Activated CD8-positive, alpha-beta memory T cell treated with anti-CD3 and anti-CD28 coated beads, Interleukin-2, amount 10 ng/mL, durations not matched to agents 7 days and 5 days (primary cell): ENCODE measurements at places on chromosomes 16 and 17. TPM values are rescaled to one million over a fixed set of nuclear protein-coding genes. Genes with fewer than 3 reads are reported as not detected.

- no peaks in the 10 kb centered on the region for H3K27me3 ChIP-seq
- DNase-seq = no peak
- peaks cover 33% of the 10 kb centered on the region for H3K4me1 ChIP-seq
- peaks cover 35% of the 10 kb centered on the region for H3K36me3 ChIP-seq
Measured at GRCh38 chr17:16447676-16448075, 32.3 kb downstream of the TRPV2 start.

DNA sequence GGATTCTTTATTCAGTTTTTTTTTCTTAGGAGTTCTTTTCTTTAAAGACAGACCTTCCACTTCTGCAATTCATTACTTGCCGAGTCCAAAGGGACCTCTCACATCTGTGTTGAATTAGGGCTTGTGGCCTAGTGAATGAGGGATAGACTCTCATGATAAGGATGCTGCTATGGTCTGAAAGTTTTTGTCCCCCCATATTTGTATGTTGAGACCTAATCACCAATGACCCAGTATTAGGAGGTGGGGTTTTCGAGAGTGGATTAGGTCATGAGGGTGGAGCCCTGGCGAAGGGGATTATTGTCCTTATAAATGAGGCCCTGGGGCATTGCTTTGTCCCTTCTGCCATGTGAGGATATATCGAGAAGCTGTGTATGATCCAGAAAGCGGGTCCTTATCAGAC lies 9.5 kb downstream of the KRT12 start:
- no peak overlapping the region for H3K27ac ChIP-seq
- no peaks in the 10 kb centered on the region for H3K36me3 ChIP-seq

DNA sequence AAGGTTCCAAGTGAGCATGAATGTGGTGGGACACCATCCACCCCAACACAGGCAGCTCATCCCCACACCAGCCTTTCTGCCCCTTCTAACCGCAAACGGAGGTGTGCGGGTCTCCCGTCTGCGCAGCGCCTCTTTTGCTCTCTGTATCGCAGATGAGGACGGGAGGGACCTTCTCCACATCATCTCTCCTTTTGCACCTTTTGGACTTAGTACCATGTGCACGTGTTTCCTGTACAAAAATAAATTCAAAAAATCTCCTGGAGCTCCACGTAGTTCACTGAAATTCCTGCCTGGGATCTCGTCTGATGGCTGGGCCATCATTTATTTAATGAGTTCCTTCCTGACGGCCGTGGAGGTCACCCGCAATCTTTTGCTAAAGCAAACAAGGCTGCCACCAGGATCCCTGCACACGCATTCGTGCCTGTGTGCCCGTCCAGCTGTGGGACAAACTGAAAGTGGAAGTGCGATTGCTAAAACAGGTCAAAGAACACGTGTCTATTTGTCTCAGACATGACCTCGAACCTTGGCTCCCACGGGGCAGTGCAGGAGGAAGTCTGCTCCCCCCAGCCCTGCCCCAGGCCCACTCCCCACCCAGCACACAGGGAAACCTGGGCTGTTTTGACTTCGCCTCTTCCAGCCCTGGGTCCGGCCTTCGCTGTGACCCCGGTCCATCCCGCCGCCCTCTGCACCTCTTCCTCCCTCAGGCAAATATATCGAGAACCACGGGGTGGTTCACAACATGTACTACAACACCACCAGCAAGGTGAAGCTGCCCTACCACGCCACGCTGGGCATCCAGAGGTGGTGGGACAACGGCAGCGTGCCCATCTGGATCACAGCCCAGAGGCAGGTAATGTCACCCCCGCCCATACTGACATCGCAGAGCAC lies 2.3 kb downstream of the ENPP7 start:
- no peaks in the 10 kb centered on the region for H3K36me3 ChIP-seq
- peak overlapping the region; percentile 70 for H3K4me3 ChIP-seq
- H3K27me3 ChIP-seq = no peaks in the 10 kb centered on the region
- DNase-seq = peak; percentile 57

- peak overlapping the region; percentile 68 for H3K27ac ChIP-seq
- H3K4me1 ChIP-seq = peaks cover 7% of the 10 kb centered on the region
- DNase-seq = peak; percentile 81
- H3K27me3 ChIP-seq = peaks cover 33% of the 10 kb centered on the region
Measured at GRCh38 chr17:7383742-7384488, 3.0 kb downstream of the TNK1 start.

GRCh38 chr16:67658849-67659674 lies 998 bp downstream of the ACD start:
- H3K27ac ChIP-seq = peak overlapping the region; percentile 76
- H3K4me1 ChIP-seq = peaks cover 19% of the 10 kb centered on the region
- DNase-seq = peak; percentile 41
- H3K27me3 ChIP-seq = no peaks in the 10 kb centered on the region
- peaks cover 12% of the 10 kb centered on the region for H3K36me3 ChIP-seq

DNA sequence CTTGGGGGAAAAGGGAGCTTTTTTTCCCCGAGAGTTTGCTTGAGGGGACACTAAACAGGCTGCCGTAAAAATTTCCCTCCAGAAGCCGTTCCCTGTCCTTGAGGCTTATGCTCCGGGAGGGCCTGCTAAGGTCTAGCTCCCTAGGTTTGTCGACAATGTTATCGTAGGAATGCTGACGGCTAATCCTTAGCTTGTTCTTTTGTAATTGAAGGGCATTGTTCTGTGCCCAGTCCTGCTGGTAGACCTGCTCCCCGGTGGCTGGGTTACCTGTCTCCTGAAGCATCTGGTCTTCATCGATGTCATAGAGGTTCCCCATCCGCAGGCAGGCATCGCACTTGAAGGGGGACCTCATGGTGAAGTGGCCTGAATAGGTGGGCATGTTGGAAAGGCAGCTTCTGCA lies 418.7 kb downstream of the GRIN2A start:
- H3K27ac ChIP-seq = no peak overlapping the region
- no peak for DNase-seq
- H3K4me1 ChIP-seq = no peaks in the 10 kb centered on the region
- no peak overlapping the region for H3K4me3 ChIP-seq
- no peaks in the 10 kb centered on the region for H3K36me3 ChIP-seq
- no peaks in the 10 kb centered on the region for H3K27me3 ChIP-seq

GRCh38 chr17:43702637-43703036 lies 40.9 kb upstream of the MEOX1 start:
- no peak for DNase-seq
- H3K27me3 ChIP-seq = peaks cover 30% of the 10 kb centered on the region
- H3K4me1 ChIP-seq = peaks cover 19% of the 10 kb centered on the region
- no peaks in the 10 kb centered on the region for H3K36me3 ChIP-seq
- H3K27ac ChIP-seq = no peak overlapping the region

The BCL6B gene
- total RNA-seq = 6.7 TPM

The GP1BA gene
- total RNA-seq = not detected

The CHMP1A gene
- 106 TPM for total RNA-seq
